ENCODE measurements at places on chromosomes 11 and 22. TPM values are rescaled to one million over a fixed set of nuclear protein-coding genes. Genes with fewer than 3 reads are reported as not detected.

Gene USH1C
- not detected for total RNA-seq

Gene HSD17B12
- 51.4 TPM for total RNA-seq

Gene FAM227A
- total RNA-seq: 2.2 TPM

Gene SLC5A1
- not detected for total RNA-seq

Gene NAV2
- total RNA-seq: 8.0 TPM

Gene TTC36
- total RNA-seq: not detected

Gene TMEM121B
- 0.08 TPM for total RNA-seq

Gene TEX54
- not detected for total RNA-seq

Gene GUCY1A2
- total RNA-seq: 0.75 TPM

Gene CENPM
- total RNA-seq: 9.2 TPM

Gene VWA5A
- 11.4 TPM for total RNA-seq

Gene ANO9
- not detected for total RNA-seq

Gene TMEM191C
- total RNA-seq: 0.82 TPM

Gene LIMK2
- total RNA-seq: 18.1 TPM

Gene TMEM135
- total RNA-seq: 23.2 TPM

Gene TYMP
- total RNA-seq: 18.0 TPM

Gene C1QTNF4
- 0.08 TPM for total RNA-seq

Gene CNGA4
- total RNA-seq: under 0.01 TPM

Gene KCNQ1
- not detected for total RNA-seq

Gene GSTT2
- total RNA-seq: 0.23 TPM

Gene ZFPL1
- total RNA-seq: 21.5 TPM

Gene NXPE4
- not detected for total RNA-seq

Gene MS4A14
- total RNA-seq: not detected

Gene KRTAP5-1
- total RNA-seq: not detected

Gene HTR3B
- not detected for total RNA-seq

Gene OR5P2
- total RNA-seq: not detected

Gene OR5B21
- total RNA-seq: not detected

Gene OR2AG1
- not detected for total RNA-seq

Measured in smooth muscle cell of the coronary artery (primary cell).